ENCODE measurements at places on chromosomes 2 and 18.
A peak's percentile ranks its signal among the peaks of the same experiment; 100 is the strongest.

DNA sequence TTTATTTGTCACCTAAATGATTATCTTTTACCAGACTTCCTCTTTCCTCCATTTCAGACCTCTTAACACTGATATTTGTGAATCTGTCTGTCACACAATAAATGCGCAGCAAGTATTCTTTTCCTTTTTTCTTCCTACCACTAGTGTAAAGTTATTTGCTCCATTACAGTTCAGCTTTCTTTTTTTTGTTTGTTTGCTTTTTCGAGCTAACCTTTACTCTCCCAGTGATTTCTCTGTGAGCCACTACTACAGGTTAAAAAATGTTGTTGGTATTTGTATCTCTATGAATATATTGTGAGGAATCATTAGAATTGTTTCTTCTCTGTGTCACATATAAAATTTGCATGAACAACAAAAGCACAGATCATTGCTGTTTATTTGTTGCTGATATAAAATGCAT, 854.0 kb upstream of the GCFC2 start:
- DNase-seq = no peak

- DNase-seq = no peak
These were observed 12.4 kb downstream of the ASAP2 start for GRCh38 chr2:9219027-9219445.

DNA sequence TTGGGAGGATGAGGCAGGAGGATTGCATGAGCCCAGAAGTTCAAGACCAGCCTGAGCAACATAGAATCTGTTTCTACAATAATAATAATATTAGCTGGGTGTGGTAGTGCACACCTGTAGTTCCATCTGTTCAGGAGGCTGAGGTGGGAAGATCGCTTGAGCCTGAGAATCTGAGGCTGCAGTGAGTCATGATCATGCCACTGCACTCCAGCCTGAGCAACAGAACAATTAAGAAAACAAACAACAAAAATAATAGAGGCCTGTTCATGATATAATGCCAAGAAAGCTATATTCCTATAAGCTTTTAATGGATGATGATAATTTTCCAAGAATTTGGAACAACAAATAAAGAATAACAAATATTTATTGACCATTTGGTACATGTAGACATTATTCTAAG, 6.9 kb upstream of the CCBE1 start:
- DNase-seq = no peak

GRCh38 chr2:147331790-147332419, 512.9 kb upstream of the ACVR2A start:
- peak; percentile 7 for DNase-seq

- DNase-seq = peak; percentile 68
These were observed 11.9 kb upstream of the RPL37A start for GRCh38 chr2:216486708-216487107.

DNA sequence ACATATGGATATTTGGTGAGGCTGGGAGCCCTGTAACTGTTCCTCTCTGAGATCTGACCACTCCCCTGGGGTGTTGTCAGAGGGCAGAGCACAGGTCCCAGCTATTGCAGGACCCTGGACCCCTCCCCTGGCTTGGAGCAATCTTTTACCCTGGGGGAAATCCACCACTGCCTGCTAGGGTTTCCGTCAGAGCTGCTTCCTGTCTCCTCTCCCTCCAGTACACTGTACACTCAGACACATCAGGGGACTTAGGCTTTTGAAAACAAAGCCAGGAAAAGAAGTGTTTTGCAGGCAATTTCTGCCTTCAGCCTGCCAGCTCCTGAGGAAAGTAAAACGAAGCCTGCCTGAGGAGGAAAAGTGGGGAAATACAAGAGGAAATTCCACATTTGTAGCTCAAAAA, 13.2 kb upstream of the CEP68 start:
- no peak for DNase-seq

DNA sequence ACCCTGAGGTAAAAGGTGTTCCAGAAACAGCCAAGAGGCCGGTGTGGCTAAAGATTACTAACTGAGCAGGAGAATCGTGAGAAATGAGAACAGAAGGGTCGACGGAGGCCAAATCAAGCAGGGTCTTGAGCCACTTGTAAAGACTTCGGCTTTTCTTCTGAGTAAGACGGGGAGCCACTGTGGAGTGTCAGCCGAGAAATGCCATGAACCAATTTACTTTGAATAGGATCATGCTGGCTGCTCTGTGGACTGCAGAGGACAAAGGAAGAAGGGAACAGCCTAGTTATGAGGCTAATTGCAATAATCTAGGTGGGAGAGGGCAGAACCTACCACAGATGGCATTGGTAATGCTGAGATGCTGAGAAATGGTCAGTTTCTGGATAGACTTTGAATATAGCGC, 16.8 kb downstream of the VIT start:
- DNase-seq = no peak

GRCh38 chr2:45699032-45699658, 47.7 kb downstream of the PRKCE start:
- peak; percentile 34 for DNase-seq

- DNase-seq = no peak
These were observed 94.3 kb downstream of the RNF144A start for GRCh38 chr2:7011356-7012083.

DNA sequence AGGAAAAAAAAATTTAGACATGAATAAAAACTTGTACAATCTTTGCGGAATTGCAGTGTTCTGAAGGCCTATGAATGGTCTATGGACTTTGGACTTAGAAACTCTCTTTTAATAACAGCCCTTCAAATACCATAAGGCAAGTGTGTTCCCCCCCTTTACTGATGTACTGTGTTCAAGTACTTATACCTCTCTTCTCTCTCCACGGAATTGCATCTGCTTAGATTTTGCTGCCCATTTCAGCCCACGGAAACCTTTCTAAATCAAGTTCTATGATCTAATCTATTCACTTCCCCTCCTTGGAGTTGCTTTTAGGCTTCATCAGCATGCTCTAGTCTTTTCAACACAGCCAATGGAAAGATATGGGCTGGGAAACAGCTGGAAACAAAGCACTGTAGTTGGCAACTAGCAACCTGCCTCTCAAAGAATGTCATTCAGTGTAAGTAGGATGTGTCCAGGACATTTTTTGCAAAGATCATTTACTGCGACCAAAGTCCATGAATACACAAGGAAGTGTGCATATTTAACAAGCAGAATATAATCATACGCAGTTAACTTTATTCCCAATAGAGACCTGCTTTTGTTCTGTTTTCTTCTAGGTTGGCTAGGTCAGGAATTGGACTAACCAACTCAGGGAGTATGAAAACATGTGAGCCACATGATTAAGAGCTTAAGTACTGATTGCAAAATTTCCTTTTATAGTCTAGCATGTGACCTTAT, 58.0 kb downstream of the SLC40A1 start:
- peak; percentile 55 for DNase-seq

DNA sequence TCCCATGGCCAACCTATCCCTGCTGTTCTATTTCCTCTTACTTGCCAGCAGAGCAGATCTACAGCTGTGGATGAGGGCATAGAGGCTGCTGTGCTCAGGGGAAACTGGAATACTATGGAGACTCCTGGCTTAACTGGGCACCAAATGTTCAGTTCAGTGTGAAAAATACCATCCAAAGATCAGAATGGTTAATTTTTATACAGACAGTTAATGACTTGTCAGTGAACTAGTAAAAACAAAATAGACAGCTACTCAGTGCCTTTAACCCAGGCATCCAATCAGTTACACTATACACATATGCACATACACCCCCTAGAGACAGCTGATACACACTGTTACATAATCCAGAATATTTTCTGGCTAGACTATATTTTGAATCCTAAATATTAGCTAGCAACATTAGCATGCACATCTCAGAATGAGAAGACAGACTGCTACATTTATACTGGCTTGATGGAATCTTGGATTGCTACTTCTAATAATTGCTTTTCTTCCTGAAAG, 59.1 kb upstream of the WIPF1 start:
- DNase-seq = no peak

DNA sequence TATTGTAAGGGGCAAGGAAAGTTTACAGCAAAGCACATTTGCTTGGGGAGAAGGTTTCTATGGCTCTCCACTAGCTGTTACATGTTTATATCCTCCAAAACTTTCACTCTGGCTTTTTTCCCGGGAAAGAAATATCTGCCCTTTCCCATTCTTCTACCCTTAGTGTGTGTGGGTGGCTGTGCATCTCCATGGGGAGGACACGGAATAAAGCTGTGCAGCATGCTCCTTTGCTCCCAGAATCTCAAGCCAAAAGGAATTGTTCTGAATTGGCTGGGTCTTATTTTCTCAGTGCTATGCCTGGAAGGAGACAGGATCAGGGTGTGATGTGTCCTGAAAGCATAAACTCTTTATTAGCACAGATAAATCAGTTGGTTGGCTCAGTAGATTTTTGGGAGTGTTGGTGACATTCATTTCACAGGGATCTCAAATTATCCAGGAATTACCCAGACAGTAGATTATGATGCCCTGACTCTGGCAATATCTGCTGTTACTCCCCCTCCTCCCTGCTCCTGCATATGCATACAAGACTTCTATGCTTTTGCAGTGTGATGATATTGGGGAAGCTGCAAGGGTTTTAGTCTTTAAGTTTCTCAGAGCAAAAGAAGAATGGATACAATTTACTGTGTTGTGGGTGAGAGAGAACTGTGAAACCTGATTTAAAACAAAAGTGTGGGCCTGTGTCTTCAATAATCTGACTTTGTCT, 63.1 kb downstream of the PARD3B start:
- DNase-seq = no peak

DNA sequence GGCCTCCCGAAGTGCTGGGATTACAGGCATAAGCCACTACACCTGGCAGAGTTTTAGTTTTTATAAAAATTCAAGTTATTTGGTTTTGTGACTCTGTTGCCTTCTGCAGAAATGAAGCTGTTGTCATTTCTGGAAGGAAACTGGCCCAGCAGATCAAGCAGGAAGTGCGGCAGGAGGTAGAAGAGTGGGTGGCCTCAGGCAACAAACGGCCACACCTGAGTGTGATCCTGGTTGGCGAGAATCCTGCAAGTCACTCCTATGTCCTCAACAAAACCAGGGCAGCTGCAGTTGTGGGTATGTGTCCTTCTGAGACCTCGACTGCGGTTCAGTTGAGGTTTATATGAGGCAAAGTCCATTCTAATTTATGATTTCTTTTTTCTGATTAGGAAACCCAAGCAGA, 7.2 kb downstream of the MTHFD2 start:
- no peak for DNase-seq

DNA sequence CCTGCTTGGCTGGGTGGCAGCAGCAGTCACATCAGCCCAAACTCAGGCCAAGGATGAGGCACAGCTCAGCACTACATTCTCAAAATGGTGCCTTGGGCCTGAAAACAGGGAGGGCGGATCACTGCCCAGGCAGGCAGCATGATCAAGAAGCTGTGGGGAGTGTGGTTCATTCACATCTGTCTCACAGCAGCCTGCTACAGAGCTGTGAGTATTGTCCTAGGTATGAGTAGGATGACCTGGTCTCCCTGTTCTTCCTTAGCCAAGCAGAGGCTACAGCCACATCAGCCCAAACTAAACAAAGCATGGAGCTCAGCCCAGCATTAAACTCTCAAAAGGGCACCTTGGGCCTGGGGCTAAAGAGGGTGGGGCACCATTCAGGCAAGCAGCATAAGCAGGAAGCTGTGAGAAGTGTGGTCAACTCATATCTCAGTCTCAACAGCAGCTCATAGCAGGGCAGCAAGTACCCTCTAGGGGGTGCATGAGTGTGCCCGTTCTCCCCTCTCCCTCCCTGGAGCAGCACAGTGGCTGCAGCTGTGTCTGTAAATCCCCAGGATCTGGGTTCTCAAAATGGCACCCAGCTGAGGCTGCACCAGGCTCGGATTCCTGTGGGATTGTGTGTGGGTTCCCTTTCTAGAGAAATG, 139.6 kb downstream of the TRABD2A start:
- DNase-seq = no peak

GRCh38 chr18:63149302-63149587, 170.3 kb downstream of the BCL2 start:
- DNase-seq = no peak

DNA sequence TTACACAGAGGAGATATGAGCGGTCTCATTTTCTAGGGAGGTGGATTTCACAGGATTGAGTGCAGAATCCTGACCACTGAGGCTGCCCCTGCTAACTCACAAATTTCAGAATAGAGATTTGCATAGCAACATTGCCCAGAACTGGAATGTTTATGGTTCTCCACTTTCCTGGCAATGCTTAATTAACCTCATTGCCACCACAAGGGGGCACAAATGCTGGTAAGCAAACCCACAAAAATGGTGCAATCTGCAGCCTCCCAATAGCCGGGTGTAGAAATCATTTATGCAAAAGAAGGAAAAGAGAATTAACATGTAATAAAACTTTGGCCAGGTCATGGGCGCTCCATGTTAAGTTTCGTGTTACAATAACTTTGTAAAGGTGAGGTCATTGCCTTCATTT, 112.4 kb downstream of the CYRIA start:
- peak; percentile 75 for DNase-seq

- DNase-seq = no peak
These were observed 697.4 kb downstream of the CBLN2 start for GRCh38 chr18:71846716-71847115.

DNA sequence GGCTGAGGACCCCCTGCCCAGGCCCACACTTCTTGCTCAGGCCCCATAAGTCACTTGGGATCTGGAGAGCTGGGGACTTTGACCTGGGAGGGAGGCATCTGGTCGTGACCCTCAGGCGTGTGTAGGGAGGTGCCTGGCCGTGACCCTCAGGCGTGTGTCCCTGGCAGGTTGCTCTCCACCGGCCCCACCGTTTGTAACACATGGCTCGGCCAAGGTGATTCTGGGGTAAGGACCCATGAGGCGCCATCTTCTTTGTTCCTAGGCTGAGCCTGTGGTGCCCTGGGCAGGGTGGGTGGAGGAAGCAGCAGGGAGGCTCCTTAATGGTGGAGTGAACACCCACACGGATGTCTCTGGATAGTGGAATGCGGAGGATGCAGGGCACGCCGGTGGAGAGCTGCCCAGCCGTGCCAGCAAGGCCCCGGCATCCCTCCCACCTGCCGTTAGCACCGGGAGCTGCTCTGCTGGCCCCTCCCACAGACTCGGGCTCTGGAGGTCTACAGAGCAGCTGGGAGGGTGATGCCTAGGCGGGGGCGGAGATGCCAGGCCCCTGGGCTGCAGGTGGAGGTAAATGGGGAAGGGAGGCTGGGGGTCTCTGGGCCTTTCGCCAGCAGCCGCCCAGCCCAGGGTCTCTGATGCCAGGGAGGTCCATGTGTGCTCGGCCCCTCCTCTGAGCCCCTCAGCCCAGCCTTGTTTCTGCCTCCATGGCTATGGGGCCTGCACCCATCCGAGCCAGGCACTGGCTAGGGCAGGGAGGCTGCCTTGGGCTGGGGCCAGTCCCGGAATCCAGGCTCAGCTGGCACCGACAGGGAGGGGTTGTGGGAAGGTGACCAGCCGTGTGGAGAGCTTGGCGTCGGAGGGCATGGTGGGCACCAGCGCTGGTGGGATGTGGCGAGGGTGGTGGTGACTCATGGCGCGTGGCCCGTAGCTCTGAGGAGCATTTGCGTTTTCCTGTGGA, 1.1 kb upstream of the GAL3ST2 start:
- no peak for DNase-seq

Measured in inflammatory macrophage treated with lipopolysaccharide for 4 hours (primary cell).